Mammary epithelial cell (primary cell): ENCODE measurements at places on chromosomes 13 and 19. TPM values are rescaled to one million over a fixed set of nuclear protein-coding genes. Genes with fewer than 3 reads are reported as not detected.

The ZNF8 gene
- 5.4 and 6.0 TPM in 2 replicates for total RNA-seq

The KIR2DL3 gene
- not detected in 2 replicates for total RNA-seq

The KHSRP gene
- total RNA-seq = 90.5 TPM

The TEX26 gene
- not detected for total RNA-seq

The ZNF575 gene
- total RNA-seq = 0.45 and 2.1 TPM in 2 replicates

The SIGLEC11 gene
- not detected for total RNA-seq

The PROSER3 gene
- total RNA-seq = 9.7 TPM

The CD79A gene
- total RNA-seq = 0.27 and 0.40 TPM in 2 replicates

The PIH1D1 gene
- 62.4 and 67.3 TPM in 2 replicates for total RNA-seq

The CYSLTR2 gene
- total RNA-seq = not detected

The MEF2B gene
- not detected for total RNA-seq

The CEACAM16 gene
- total RNA-seq = not detected in 2 replicates

The CLDN10 gene
- not detected in 2 replicates for total RNA-seq

The OVOL3 gene
- not detected in 2 replicates for total RNA-seq

The KIRREL2 gene
- not detected for total RNA-seq

The NFIX gene
- 47.1 and 76.1 TPM in 2 replicates for total RNA-seq

The SBK2 gene
- not detected in 2 replicates for total RNA-seq

The DOCK6 gene
- total RNA-seq = 53.6 and 64.0 TPM in 2 replicates

The BRME1 gene
- 1.0 TPM for total RNA-seq

The ZNF763 gene
- 2.0 TPM for total RNA-seq

The MAG gene
- not detected in 2 replicates for total RNA-seq
